ENCODE measurements at places on chromosomes 1 and 21.

- no peak for DNase-seq
Measured at GRCh38 chr1:104402178-104402577, 652.5 kb downstream of the AMY1C start.

GRCh38 chr1:41362357-41362721, 1.1 kb downstream of the FOXO6 start:
- DNase-seq: no peak

DNA sequence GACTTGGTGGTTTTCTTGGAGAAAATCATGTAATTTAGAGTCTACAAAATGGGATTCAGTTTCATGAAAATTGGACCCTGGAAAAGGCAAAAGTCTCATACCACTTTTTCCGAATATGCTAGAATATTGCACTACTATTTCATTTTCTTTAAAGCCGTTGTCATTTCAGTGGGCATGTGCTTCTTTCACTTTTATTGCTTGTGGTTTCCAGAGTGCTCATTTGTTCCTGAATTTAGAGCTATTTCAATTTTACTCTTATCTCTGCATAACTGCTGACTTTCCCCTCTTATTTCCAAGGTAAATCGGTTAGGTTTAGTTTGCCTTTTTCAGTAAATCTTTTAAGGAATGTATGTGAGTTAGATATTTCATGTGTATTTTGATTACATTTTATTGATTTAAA, 11.6 kb downstream of the HHAT start:
- no peak for DNase-seq

GRCh38 chr1:43267818-43268425, 1.9 kb upstream of the TMEM125 start:
- no peak for DNase-seq

DNA sequence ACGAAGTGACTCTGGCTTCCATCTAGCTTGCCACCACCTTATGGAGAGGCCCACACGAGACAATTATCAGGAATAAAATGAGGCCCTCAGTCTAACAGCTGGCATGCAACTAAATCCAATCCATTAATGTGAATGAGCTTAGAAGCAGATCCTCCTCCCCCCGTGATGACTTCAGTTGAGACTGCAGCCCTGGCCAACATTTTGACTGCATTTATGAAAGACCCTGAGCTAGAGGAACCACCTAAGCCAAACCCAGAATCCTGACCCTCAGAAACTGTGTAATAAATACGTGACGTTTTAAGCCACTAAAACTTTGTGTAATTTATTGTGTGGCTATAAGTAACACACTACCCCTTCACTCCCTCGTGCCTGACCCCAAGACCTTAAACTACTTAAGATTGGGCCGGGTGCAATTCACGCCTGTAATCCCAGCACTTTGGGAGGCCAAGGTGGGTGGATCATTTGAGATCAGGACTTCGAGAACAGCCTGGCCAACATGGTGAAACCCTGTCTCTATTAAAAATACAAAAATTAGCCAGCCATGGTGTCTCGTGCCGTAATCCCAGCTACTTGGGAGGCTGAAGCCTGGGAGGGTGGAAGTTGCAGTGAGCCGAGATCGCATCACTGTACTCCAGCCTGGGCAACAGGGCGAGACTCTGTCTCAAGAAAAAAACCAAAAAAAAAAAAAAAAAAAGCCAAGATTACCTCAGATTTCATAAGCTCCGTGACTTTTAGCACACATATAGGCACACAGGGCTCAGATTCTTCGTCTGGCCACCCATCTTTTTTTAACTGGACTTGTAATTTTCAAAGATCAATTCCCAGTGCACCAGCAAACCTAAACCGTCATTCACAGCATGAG, 72.5 kb downstream of the ENAH start:
- DNase-seq: no peak

- DNase-seq: no peak
Measured at GRCh38 chr21:44583089-44583799, 2.8 kb upstream of the KRTAP10-5 start.

GRCh38 chr1:26826261-26827105, at the start of gene ZDHHC18:
TSS of gene ZDHHC18 (plus strand) at chr1:26826688. CDS start at chr1:26826805, 117 bp downstream.
- no peak for DNase-seq

Measured in PC-9 (cell line).